Fibroblast of villous mesenchyme (primary cell): ENCODE measurements at places on chromosomes 6 and 20. TPM values are rescaled to one million over a fixed set of nuclear protein-coding genes. Genes with fewer than 3 reads are reported as not detected.

The LY86 gene
- not detected in 2 replicates for total RNA-seq

The SLCO4A1 gene
- 0.97 and 3.0 TPM in 2 replicates for total RNA-seq

The HLA-DRB1 gene
- not detected in 2 replicates for total RNA-seq

The PAX1 gene
- total RNA-seq: under 0.01 TPM in 1 of 2 replicates, not detected in the other

The C20orf144 gene
- total RNA-seq: under 0.01 and 0.32 TPM in 2 replicates

The CLDN20 gene
- total RNA-seq: not detected in 2 replicates

The XKR7 gene
- total RNA-seq: not detected in 2 replicates

The CNR1 gene
- total RNA-seq: not detected in 2 replicates

The TGM3 gene
- not detected in 2 replicates for total RNA-seq

The PLG gene
- total RNA-seq: not detected in 2 replicates

DNA sequence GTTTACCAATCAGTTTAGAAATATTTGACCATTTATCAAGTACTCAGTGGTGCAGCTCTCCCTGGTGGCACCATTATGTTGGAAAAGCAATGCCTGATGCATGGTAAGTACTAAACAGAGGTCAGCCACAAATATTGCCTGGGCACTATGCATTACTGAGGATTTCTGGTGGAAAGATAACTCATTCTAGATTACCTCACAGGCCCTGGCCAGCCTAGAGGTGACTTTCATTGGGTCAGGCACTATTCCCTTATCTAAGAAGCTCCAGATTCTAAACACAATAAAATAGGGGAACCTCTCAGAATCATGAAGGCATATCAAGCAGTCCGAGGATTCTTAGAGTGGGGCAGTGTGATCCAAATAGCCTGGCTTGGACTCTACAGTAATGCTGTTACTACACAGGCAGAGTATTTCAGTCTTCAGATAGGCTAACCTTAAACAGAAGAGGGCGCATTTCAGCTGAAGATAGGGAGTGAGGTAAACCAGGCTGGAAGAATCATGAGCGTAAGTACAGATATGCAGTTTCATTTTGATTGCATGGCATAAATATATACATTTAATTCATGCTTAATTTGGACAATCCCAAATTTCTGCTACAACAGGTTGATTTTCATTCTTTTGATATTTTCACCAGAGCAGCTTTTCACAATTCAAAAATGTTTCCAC lies 12.1 kb downstream of the LGSN start:
- DNase-seq: peak; percentile 57

DNA sequence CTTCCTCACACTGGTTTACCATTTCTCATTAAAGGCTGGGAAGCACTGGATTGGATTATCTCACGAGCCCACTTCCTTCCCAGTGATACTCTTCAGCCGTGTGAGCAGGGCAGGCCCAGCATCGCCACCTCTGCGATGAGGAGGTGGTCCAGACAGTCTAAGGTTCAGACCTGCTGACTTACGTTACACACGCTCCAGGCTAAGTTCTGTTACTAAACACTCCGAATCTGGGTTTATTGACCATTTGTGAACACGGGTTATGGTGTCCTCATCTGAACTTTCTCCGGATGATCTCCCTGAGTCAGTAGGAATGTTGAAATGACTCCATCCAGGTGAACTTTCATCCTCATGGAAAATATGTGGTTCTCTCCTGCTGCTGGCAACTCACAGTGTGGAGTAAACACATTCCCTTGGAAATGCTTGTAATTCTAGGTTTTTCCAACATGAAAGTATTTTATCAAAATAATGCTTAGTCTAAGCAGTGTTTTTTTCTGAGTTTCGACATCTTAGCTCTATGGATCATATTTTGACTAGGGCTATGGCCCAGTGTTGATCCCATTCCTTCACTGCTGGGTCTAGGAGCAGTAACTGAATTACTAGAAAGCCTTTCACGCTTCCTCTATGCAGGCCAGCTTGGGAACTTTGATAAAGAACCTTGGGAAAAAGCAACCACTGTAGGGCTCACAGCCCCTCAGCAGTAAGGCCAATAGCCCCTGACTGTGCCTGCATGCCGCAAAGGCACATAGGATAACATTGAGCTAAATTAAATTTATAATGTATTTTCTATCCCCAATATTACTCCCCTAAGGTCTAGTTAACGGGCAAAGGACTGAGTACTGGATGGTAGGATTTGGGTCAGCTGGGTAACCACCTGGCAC lies 37.7 kb upstream of the PXDC1 start:
- peak; percentile 79 for DNase-seq

DNA sequence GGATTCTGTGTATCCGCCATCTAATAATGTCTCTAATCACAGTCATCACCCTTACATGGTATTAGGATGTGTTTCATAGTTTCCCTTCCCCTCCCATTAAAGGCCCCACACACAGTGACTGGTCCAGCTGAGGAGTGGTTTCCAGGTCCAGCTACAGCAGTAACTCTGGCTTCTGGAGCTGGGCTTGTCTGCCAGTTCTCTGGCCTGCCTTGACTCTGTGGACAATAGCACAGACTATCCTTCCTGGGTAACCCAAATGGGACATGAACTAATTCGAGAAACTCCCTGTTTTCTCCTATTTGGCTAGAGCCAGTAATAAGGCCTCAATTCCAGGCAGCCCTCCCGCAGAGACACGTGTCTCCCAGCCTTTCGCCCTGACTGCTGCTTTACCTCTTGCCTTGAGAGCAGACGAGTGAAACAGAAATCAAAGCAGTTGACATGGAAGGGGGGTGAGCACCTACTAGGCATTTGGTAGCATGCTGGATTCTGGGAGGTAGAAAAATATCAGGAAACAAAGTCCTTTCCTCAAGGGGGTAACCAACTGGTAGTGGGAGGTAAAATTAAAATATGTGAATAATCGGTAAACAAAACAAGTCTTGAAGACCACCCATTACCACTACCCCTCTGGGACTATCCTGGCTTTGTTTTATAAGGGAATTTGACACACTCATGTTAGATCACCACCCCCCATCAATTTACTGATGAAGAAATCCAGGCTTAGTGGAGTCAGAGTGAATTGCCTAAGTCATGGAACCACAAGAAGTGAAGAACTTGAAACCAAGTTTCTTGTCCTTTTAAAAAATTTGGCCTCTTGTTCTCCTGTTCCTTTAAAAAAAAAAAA lies 1.2 kb downstream of the TRAF3IP2 start:
- DNase-seq: peak; percentile 89

- DNase-seq: peak; percentile 38
Observed at GRCh38 chr20:18702736-18703135, 110.8 kb upstream of the SCP2D1 start.

- DNase-seq: no peak
Observed at GRCh38 chr20:38246357-38247165, 14.0 kb downstream of the KIAA1755 start.

DNA sequence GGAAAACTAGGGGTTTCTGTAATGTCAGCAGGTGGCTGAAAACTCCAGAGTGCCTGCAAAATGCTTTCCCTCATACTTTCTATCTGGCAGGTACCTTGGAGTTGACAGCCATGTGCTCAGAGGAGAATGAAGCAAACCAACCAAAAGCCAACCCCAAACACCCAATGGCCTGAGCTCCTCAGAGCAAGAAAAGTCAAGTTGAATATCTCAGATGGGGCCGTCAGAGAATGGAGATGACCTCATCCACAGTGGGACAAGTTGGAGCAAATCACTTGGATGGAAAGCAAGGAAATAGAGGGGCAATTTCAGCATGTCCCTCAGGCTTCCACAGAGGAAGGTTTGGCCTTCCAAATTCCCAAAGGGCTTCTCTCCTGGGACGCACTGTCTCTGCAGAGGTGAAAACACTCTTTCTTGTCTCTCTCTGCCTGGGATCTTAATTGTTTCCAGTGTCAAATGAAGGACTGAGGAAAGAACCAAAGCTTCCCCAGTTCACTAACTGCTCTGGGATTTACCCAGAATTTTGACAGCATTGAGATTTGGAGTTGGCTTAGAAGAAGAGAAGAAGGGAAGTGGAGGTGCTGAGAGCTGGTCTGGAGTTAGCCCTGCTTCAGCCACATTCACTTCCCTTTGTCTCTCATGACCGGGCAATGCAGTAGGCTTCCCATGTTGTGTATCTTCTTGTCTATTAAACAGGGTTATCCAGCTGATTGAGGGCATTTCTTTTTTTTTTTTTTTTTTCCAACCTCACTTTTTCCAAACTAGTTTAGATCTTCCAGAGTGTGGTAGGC lies 42.2 kb downstream of the PRND start:
- no peak for DNase-seq

DNA sequence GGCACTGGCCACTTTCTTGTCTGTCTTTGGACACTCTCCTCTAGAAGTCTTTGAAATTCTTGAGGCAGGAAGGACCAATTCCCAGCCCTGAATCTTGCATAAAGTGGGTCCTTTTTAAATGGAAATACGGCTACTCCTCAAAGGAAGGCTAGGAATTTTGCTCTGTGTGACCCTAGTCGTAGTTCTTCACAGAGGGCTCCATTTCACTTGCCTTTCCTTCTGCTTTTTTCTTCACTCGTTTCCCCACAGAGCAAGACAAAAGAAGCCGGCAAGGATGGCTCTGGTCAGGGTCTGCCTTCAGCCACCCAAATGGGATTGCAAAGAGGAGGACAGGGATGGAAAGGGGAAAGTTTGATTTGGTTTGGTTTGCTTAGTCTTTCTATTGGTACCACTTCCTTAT lies 25.8 kb downstream of the HLA-E start:
- DNase-seq: no peak

GRCh38 chr6:151437401-151437800 lies 14.5 kb downstream of the RMND1 start:
- peak; percentile 36 for DNase-seq

DNA sequence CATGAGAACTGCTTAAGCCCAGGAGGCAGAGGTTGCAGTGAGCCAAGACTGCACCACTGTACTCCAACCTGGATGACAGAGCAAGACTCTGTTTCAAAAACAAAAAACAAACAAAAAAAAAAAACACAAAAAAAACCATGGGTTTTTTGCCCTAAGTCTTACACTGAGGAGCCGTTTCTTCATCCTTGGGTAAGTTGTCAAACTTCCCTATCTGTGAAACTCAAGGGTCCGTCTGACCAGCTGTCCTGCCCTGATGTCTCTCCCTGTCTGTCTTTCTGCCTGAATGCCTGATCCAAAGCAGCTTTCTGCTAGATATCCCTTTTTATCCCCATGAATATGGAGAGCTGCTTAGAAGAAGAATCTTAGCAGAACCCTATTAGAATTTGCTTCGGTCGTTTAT lies 41.3 kb upstream of the CLDN20 start:
- DNase-seq: no peak

- no peak for DNase-seq
Observed at GRCh38 chr6:92433911-92434310, 985.4 kb downstream of the EPHA7 start.

GRCh38 chr20:41650231-41650948 lies 32.2 kb upstream of the CHD6 start:
- no peak for DNase-seq

- no peak for DNase-seq
Observed at GRCh38 chr6:159064477-159064876, 19.7 kb upstream of the TAGAP start.

DNA sequence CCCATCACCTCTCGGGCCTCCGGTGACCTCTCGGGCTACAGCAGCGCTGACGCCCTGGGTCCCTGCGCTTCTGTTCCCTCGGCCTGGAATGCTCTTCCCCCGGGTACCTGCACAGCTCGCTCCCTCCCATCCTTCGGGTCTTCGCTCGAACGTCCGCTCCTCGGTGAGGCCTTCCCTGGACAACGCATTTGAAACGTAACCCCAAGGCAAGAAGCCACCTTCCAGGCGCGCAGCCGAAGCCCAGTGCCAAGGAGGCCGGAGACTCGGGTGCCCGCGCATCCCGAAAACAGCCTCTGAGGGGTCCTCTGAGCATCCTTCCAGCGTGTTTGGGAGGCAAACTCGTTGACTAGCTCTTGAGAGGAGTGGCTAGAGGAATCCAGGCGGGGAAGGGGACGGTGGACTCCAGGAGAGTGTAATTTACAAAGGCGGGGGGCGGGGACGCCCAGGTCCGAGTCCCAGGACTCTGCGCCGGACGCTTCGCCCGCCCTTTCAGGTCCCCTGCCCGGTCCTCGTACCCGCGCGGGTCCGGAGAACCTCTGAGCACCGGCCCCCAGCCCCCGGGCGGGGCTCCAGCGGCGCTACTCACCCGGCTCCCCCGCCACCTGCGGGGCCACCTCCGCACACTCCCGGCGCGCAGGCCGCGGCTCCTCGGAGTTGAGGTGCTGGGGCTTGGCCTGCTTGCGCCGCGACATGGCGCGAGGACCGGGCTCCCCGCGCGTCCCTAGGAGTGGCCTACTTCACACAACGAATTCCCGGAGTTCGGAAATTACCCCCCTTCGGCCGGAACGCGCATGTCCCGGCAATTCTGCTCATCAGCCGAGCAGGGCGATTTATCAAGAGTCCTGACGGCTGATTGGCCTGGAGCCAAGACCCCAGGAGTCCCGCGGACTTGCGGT lies 86.8 kb downstream of the ZFP64 start:
- DNase-seq: peak; percentile 18

- DNase-seq: peak; percentile 2
Observed at GRCh38 chr6:159217595-159218275, 48.5 kb downstream of the FNDC1 start.

DNA sequence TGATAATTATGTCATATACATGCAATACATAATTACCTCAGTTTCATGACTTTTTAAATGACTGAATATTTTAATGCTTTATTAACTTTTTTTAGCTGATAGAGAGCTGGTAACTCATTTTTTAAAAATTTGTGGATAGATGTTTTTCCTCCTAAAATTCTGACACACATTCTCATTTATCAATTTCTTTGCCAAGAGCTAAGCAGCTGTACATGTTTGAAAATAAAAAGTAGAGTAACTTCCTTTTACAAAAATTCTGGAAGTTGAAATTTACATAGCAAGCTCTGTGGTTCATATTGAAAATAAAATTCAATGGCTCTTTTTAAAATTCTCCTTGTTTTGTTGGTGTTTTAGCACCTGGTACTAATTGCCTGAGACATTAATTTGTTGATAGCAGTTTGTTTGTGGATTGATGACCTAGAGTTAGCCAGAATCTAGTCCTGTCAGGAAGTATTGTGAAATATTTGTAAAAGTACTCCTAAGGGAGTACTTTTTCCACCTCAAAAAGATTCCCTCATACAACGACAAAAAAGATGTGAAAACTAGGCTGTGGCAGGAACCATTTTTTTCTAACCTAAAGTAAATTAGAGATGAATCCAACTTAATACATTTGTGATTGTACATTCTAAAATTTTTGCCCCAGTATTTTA lies 621.8 kb downstream of the BCKDHB start:
- no peak for DNase-seq

GRCh38 chr6:140041571-140042332 lies 667.3 kb upstream of the CITED2 start:
- no peak for DNase-seq

DNA sequence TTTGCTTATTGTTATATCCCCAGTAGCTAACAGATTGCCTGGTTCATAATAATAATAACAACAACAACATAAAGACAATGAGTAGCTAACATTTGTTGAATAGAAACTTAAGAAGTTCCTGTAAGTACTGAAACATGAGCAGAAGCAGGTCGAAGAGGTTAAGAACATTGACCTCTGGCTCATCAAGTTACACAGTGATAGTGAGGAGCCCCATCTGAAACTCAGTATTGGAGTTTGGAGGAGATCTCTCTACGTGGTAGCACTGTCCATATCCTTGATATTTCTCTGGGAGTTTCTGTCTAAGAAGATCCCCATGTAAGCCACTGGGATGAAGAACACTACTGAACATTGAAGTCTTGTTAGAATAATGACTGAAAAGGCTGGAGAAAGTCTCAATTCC lies 600.4 kb downstream of the RFPL4B start:
- no peak for DNase-seq

- no peak for DNase-seq
Observed at GRCh38 chr6:81890846-81891245, 138.4 kb upstream of the TENT5A start.
